Activated CD8-positive, alpha-beta memory T cell treated with anti-CD3 and anti-CD28 coated beads, Interleukin-2, amount 10 ng/mL, durations not matched to agents 7 days and 5 days (primary cell): ENCODE measurements at places on chromosomes 2 and 18.
A peak's percentile ranks its signal among the peaks of the same experiment; 100 is the strongest.

DNA sequence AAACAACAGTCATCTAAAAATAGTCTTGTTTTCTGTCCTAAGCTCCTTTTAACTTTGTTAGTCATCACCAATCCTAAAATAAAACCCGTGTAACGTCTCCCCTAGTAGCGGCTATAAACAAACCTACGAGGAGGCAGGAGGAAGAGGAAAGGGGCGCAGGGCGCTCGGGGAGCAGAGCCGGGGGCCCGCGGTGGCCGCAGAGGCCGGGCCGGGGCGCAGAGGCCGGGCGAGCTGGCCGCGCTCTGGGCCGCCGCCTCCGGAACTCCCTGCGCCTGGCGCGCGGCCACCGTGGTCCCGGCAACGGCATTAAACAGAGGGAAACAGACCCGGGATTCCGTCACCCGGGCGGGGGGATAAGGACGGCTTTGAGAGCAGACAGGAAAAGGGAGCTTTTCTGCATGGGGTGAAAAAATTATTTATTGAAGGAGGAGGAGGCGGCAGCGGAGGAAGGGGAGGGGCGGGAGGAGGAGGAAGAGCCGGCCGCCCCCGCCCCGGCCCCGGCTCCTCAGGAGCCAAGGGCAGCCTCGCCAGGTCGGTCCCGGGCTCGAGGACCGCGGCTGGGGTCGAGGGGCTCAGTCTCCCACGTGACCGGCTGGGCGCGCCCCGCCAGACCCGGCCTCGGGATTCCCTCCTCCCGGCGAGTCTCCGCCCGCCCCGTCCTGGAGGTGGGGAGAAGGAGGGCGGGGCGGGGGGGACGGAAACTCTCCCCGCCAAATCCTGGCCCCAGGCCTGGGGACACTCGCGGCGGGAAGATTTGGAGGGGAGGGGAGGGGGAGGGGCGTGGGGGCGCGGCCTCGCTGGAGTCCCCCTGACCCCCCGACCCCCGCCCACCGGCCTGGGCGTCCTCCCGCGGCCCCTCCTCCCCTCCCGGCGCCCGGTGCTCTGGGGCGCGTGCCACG is 1.8 kb upstream of the NFATC1 start:
- DNase-seq = no peak

DNA sequence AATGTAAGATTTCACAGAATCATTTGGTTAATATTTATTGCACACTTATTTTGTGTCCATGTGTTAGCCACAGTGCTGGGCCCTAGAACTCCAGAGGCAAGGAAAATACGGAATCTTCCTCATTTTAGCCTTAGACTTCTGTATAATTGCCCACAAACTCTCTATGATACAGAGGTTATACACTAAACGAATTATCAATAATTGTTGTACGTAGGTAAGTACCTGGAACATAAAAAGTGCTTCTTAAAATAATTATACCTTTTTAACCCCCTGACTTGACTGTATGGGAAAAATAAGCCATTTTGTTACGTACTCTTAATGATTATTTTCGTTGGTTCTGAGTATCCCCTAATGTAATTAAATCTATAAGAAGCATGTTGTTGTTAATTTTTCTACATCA is 119.4 kb downstream of the ARHGAP15 start:
- no peak for DNase-seq

GRCh38 chr2:226475650-226476049 is 324.0 kb downstream of the IRS1 start:
- no peak for DNase-seq

GRCh38 chr18:42444349-42444748 is 489.3 kb downstream of the PIK3C3 start:
- DNase-seq = no peak

GRCh38 chr2:130871843-130872740 is 35.4 kb downstream of the ARHGEF4 start:
- DNase-seq = no peak

DNA sequence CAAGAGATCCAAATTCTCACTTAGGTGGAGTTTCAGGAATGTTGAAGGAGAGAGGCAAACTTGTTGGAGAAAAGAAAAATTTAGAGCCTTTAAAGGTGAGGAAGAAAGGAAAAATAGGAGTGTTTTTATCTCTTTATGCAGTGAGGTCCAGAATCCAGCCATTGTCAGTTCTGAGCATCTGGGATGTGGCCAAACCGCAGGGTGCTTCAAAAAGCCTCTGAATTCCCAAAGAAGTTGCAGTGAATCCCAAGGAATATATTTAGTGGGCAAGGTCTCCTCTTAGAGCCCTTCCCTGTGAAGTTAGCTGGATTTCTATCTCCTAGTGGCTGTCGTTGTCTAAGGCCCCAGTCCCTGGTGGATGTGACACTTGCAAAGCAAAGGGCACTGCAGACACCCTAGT is 51.2 kb downstream of the MTCL1 start:
- peak; percentile 28 for DNase-seq

DNA sequence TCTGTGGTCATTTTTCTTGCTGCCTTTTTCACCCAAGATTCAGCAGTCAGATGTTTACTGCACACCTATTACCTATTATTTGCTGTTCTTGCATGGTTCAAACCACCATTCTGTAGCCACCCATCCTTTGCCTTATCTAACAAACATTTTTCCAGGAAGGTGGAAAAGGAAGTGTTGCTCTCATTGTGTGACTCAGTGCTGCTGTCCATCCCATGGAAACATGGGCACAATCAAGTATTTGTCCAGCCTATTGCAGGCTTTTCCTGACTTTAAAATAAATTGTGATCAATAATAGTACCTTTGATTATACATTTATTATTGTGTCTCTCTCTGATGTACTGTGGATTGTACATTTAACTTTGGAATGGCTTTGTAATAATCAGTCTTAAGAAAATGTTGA is 53.2 kb downstream of the USP14 start:
- DNase-seq = no peak

DNA sequence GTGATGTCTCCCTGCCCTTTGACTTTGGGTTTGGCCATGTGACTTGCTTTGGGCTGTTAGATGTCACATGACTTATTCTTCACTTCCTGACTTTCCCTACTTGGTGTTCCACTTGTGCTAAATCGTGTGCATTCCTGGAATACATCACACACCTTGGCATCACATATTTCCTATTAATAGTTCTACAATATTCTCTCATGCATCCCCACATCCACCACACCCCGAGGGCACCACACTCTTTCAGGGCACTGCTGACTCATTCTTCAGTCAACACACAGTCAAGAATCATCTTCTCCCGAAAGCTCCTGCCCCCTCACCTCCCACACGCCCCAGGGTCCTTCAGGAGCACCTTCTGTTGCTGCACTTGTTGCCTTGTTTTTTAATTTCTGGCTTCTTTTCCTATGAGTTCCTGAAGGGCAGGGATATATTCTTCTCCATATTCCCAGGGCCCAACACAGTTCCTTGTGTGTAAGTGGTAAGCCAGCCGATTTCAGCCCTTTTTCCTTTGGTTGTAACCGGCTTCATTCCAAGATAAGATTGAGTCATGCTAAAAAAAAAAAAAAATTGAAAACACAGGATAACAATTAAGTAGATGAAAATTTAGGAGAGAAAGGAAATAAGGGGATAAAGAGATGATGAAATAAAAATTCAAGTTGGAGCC is 341.4 kb downstream of the SLC4A3 start:
- no peak for DNase-seq

GRCh38 chr2:233303252-233303651 is 4.4 kb upstream of the SAG start:
- DNase-seq = no peak

- DNase-seq = no peak
Measured at GRCh38 chr2:149143734-149144133, 105.2 kb downstream of the LYPD6B start.

- no peak for DNase-seq
Measured at GRCh38 chr2:48180557-48180956, 274.3 kb upstream of the FBXO11 start.

GRCh38 chr2:74562126-74562775 is 7.7 kb downstream of the DOK1 start:
- DNase-seq = no peak

DNA sequence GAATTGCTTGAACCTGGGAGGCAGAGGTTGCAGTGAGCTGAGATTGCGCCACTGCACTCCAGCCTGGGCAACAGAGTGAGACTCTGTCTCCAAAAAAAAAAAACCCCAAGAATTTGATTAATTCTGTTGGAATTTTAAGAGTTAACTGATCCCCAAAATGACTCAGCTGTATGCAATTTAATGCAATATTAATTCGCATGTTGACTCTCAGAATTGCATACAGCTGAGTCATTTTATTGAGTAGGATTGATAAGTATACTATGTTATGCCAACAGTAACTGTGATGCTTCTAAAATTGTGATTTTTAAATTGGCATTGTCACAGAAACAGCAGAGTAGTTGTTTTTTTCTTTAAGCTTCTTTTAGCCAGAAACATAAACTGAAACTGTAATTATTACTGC is 19.6 kb downstream of the MSH2 start:
- DNase-seq = no peak

- no peak for DNase-seq
Measured at GRCh38 chr18:73639788-73640187, 507.8 kb downstream of the FBXO15 start.
